IgD-negative memory B cell (primary cell): ENCODE measurements at places on chromosomes 6 and 20. TPM values are rescaled to one million over a fixed set of nuclear protein-coding genes. Genes with fewer than 3 reads are reported as not detected.

C4A gene
- polyA plus RNA-seq: 0.23 TPM

MLN gene
- not detected for polyA plus RNA-seq

OR2H2 gene
- not detected for polyA plus RNA-seq

MOXD1 gene
- polyA plus RNA-seq: 9.0 TPM

LHFPL5 gene
- not detected for polyA plus RNA-seq

RBM38 gene
- polyA plus RNA-seq: 39.2 TPM

GJA10 gene
- not detected for polyA plus RNA-seq

PHACTR3 gene
- polyA plus RNA-seq: not detected
